ENCODE measurements at places on chromosomes 3 and 15.
A peak's percentile ranks its signal among the peaks of the same experiment; 100 is the strongest.

GRCh38 chr3:76631251-76631650 is 408.6 kb upstream of the ROBO2 start:
- no peak for DNase-seq

- DNase-seq: no peak
Measured at GRCh38 chr3:80079886-80080285, 312.1 kb upstream of the ROBO1 start.

DNA sequence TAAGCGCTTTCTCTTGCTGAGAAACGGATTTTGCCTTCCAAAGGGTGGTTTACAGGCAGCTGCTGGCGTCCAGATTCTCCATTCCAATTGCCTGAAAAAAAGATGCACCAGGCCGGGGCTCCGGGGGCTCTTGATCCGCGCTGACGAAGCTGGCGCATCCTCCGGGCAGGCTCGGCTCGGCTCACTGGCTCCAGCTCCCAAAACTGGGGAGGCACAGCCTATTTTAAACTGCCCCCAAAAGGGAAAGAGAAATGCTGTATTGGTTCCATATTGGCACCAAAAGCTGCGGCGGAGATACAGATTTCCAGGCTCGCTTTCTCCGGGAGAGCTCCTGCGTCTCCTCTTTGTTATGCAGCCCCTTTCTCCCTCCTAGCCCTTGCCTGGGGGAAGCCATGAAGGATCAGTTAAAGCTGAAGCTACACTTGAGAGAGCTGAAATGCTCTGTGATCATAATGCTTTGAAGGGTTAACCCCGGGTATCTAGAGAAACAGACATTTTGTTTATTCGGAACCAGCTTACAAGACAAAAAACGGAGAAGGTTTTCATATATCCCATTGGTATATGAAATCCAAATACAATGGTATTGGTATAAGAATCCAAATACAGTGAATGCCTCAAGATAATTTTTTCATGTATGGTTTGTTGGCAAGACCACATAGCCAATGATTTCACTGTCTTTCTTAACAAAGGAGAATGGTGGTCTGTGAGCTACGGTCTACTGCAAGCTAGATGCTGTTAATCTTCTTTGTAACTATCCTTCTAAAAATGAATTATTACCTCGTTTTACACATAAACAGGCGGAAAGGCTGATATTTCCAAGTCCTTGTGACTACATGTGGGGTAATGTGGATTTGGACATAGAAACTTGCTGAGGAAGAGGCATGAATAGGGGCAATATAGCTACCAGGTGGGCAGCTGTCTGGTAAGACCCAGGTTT is 693 bp downstream of the CD200 start:
- DNase-seq: no peak

DNA sequence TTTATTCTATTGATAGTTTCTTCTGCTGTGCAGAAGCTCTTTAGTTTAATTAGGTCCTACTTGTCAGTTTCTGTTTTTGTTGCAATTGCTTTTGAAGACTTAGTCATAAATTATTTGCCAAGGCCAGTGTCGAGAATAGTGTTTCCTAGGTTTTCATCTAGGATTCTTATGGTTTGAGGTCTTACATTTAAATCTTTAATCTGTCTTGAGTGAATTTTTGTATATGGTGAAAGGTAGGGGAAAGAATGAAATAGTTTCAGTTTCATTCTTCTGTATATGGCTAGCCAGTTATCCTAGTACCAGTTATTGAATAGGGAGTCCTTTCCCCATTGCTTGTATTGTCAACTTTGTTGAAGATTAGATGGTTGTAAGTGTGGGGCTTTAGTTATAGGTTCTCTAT is 10.6 kb upstream of the GCSAM start:
- no peak for DNase-seq

- DNase-seq: no peak
Measured at GRCh38 chr15:74420193-74420905, 13.4 kb downstream of the SEMA7A start.

DNA sequence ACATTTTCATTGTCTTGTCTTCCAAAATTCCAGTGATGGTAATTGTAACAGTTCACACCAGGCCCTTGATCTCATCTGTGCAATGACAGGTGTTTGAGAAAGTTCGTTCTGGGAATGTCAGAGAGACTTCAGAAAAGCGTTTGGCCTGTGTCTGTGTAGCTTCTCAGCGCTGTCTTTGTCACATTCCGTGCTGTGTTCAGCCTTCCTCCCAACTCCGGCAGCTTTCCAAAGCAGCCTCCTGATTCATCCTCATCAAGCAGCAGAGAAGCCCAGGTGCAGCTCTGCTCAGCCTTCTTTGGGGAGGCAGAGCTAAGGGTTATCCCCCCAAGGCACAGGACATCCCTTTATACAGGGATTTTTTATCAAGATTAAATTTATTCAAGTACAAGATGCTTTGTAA is 494.0 kb upstream of the SUCLG2 start:
- no peak for DNase-seq

DNA sequence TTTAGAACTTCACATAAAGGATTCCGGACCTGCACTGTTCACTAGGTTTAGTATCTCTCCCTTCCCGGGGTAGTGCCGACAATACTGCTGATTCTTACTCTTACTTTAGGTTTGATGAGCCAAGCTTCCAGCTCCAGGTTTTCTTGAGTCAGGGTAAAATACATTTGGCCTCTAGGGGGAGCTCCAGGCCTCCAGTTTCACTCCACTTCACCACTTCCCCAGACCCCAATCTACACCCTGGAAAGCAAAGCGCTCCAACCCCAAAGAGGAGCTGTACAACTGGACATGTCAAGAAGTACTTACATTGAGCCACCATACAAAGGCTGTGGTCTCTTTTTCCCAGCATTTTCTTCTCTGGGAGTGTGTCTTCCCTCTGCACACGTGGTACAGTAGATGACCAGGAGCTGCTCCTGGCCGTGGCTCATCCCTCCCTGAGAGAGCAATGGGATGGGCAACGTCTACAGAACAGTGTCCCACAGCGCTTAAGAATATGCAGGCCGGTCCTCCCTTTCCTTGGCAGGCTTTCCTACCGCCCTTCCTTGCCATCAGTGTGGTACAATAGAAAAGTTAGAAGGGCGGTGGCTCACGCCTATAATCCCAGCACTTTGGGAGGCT is 93.9 kb upstream of the CCDC80 start:
- DNase-seq: peak; percentile 61

GRCh38 chr3:123152687-123153086 is 49.1 kb upstream of the SEC22A start:
- no peak for DNase-seq

GRCh38 chr15:39799552-39800011 is 16.9 kb upstream of the FSIP1 start:
- DNase-seq: no peak

- DNase-seq: no peak
Measured at GRCh38 chr3:39412668-39413260, 6.2 kb downstream of the RPSA start.

GRCh38 chr3:62318365-62318751 is 55.0 kb downstream of the FEZF2 start:
- no peak for DNase-seq

GRCh38 chr15:80173022-80173759 is 20.4 kb downstream of the FAH start:
- DNase-seq: peak; percentile 66

GRCh38 chr15:91075739-91076138 is 24.3 kb upstream of the SV2B start:
- DNase-seq: no peak

- no peak for DNase-seq
Measured at GRCh38 chr3:77529522-77529921, 489.6 kb downstream of the ROBO2 start.

GRCh38 chr3:37458162-37459120 is 284.1 kb upstream of the LRRFIP2 start:
- DNase-seq: no peak

DNA sequence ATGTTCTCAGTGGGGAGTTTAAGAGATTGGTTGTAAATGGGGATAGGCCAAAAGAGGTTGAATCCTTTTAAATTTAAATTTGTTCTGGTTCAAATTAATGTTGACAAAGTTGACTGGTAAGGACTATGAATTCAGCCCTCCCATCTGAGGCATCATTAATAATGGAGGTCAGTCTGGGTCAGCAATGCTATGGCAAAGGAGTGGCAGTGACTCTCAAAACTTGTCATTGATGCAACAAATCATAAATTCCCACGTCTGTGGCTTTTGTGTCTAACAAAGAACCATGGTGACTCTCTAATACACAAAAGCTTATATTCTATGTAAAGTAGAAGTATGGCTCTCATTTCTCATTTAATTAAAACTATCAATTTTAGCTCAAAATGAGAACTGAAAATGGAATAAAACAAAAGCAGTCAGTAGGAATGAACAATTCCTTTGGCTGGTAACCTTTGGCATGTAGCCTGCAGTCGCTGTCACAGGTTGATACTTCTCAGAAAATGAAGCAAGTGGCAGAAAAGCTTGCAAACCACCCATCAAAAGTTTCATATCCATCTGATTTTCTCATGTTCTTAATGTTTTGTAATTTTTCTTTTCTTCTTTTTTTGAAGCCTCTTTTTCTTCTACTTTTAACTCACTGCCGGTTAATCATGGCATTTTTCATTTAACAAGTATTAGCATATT is 12.2 kb upstream of the ZBED2 start:
- DNase-seq: no peak

GRCh38 chr3:29789686-29790085 is 508.8 kb downstream of the RBMS3 start:
- DNase-seq: no peak

- DNase-seq: no peak
Measured at GRCh38 chr15:101386006-101386405, 91.0 kb upstream of the SNRPA1 start.

GRCh38 chr3:4271834-4272233 is 31.3 kb upstream of the SETMAR start:
- no peak for DNase-seq

DNA sequence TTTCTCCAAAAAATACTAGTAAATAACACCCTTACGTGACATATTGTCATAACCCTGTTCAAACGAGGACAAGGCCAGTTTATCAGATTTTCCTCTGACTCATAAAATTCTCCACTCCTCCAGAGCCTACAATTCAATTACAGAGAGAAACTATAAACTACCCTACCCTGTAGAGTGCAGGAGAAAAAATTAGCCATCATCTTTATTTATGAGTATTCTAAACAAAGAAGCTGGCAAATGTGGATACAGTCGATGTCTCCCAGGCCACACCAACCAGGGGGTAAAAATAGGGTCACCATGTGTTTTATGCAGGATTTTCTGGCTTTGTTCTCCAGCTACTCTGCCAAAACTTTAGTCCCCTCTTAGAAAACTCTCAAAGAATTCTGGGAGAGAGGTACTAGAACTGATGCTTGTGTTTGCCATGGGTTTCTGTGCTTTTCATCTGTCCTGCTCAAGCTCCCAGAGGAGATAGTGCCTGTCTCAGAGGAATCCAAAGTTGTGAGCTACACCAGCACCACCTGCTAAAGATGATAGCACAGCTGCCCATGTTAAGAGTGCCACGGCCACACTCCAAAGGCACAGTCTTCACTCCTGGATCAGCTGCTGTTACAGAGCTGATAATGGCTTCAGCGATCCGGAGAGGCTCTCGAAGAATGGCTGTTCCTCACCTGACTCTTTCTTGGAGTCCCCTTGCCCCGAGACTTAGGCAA is 150.2 kb downstream of the IMPG2 start:
- no peak for DNase-seq

DNA sequence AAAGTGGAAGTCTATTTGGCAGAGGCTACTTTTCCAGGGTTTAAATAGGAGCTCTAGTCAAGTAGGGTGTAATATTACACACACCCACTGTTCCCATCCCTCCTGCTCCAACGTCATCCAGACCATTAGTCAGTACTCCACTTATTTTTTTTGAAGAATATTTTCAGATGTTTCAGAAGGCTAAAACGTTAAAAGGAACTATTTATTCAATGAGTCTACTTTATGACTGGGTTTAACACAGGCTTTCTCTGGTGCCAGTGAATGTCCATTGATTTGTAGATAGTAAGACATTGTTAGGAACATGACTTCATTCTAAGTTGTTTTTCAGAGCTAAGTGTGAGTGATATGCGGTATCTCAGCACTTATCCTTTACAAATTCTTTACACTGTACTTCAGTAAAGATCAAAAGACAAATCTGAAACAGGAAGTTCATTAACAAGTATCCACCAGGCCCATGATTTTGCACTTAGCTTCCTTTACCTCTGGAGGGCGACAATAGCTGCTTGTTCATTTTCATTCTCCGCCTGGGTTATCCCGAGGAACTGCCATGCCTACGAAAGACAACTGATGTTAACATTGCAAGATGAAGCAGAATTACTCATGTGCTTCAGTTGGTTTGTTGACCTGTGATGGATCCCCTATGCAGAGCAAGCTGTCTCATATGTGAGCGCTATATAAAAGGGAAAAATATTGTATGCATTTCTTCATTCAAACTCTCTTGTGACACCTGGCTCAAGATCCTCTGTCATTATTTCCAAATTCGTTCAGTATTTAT is 158.7 kb downstream of the USP13 start:
- no peak for DNase-seq

DNA sequence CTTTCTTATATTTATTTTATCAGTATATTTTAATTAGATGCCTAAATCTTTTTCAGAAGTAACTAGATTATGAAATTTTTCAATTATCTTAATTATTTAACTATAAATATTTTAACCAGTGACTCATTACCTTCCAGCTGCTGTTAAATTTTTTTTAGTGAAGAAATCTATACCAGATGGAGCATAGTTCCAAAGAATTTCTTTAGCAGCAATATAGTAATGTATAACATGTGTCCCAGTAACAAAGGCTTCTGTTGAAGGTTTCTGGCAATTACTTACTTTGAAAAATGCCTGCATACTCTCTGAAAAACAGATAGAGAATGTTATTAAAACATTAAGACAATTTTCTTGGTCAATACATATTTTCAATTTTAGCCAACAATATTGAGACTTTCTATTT is 45.1 kb upstream of the CP start:
- no peak for DNase-seq

DNA sequence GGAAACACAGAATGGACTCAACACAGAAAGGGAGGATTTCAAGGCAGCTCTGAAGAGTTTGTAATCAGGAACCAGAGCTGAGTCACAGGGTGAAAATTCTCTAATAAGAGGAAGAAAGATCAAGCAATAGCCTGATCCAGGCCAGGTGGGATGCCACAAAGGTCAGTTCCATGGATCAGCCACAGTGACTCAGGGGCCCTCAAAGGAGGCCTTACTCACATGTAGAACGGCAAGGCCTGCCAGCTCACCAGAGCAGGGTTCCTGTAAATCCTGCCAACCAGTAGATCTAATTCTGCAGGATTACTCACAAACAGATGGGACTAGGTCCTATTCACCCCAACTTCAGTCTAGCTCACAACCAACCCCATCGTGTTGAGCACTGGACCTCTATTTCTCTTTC is 78.3 kb upstream of the PPP2R3A start:
- DNase-seq: no peak

GRCh38 chr15:63255489-63255990 is 21.9 kb upstream of the APH1B start:
- DNase-seq: no peak
